NCI-H1436 (cell line): ENCODE measurements at places on chromosomes 3 and 15.
A peak's percentile ranks its signal among the peaks of the same experiment; 100 is the strongest.

DNA sequence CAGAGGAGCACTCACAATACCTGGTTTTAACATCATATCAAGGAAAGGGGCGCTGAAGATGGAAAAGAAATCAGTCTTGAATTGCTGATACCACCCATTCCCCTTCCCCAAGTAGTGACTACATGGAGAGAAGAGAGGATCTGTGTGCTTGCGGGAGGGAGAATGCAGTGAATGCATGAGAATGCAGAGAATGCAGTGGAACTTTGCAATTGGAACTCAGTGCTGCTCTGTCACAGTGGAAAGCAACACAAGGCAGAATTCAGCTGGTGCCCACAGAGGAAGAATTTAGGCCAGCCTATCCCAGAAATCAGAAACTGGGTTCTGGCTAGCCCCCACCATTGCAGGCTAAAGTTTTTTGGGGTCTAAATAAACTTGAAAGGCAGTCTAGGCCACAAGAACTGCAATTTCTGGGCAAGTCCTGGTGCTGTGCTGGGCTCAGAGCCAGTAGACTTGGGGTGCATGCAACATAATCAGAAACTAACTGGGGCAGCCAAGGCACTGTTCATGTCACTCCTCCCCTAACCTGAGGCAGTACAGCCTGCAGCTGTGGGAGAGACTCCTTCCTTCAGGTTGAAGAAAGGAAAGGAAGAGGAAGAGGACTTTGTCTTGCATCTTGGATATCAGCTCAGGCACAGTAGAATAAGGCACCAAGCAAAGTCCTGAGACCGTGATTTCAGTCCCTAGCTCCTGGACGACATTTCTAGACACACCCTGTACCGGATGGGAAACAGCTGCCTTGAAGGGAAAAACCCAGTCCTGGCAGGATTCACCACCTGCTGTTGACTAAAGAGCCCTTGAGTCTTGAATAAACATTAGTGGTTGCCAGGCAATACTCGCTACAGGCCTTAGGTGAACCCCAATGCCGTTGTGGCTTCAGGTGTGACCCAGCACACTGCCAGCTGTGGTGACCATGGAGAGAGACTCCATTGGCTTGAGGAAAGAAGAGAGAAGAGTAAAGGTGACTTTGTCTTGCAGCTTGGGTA, 329.3 kb downstream of the TBL1XR1 start:
- DNase-seq: peak; percentile 66

GRCh38 chr3:183455089-183455488, 26.7 kb upstream of the MCF2L2 start:
- DNase-seq: no peak

- no peak for DNase-seq
These were observed 41.8 kb downstream of the CLEC3B start for GRCh38 chr3:45067941-45068340.

DNA sequence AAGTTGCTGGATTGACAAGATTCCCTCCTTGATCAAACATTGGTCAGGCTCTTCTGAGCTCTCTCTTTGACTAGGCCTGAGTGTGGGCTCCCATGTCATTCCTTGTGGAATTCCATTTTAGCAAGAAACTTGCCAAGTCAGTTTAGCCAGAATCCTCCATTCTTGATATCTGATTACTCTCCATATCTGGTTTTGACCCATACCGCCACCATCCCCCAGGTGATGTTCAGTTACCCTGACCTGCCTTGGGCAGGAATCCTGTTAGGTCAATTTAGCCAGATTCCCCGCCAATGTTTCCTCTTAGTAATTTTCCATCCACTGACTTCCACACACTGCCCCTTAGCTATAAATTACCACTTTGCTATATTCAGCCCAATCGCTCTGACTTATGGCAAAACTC, 1.0 kb upstream of the PCCB start:
- DNase-seq: no peak
